Activated CD4-positive, alpha-beta T cell treated with anti-CD3 and anti-CD28 coated beads, Interleukin-10, Interleukin-2, amounts not matched to agents 100 ng/mL and 50 ng/mL, durations not matched to agents 16 hours and 8 hours (primary cell): ENCODE measurements at places on chromosomes 7 and 10.

DNA sequence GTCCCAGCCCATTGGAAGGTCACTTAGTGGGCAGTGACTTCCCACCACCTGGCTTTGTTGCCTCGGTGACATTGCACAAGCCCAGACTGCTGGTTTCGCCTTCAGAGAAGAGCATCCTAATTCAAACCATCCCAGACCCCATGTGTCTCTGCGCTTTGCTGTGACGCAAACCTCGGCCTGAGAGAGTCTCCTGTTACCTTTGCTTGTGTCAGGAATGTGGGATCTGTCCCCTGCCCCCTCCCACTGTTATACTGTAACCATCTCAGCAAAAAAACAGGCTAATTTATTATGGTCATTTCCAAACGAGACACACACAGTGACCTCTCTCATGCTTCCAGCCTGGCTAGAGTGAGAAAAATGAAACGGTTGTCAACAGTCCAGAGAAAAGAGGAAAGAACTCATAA is 25.0 kb upstream of the AQP1 start:
- DNase-seq = no peak

- DNase-seq = no peak
Measured at GRCh38 chr10:98460837-98461499, 14.2 kb upstream of the HPS1 start.

- no peak for DNase-seq
Measured at GRCh38 chr7:48971173-48971572, 46.8 kb downstream of the CDC14C start.

GRCh38 chr7:98420966-98421612 is 20.2 kb upstream of the BAIAP2L1 start:
- peak; percentile 61 for DNase-seq

- DNase-seq = peak; percentile 8
Measured at GRCh38 chr10:18222866-18223265, 82.6 kb downstream of the CACNB2 start.

DNA sequence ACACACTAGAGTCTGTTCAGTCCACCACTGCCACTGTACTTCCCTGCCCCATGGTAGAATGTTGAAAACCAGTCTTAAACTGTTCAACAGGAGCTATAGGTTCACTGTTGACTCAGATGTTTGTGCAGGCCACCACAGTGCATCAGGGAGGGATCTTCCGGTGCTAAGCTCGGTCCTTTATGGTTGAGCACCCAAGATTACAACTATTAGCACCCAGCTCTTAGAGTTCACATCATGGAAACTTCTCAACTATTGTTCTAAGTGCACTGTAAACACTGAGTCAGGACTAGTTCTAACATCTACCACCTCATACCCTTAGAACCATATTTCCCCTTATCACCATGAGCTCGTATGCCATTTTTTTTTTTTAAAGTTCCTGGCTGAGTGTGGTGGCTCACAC is 97.1 kb upstream of the MXI1 start:
- no peak for DNase-seq

- no peak for DNase-seq
Measured at GRCh38 chr7:135601182-135601581, 43.5 kb downstream of the NUP205 start.

GRCh38 chr7:115533785-115534184 is 496.8 kb downstream of the TFEC start:
- no peak for DNase-seq

GRCh38 chr7:2162959-2163358 is 69.8 kb downstream of the MAD1L1 start:
- DNase-seq = no peak

DNA sequence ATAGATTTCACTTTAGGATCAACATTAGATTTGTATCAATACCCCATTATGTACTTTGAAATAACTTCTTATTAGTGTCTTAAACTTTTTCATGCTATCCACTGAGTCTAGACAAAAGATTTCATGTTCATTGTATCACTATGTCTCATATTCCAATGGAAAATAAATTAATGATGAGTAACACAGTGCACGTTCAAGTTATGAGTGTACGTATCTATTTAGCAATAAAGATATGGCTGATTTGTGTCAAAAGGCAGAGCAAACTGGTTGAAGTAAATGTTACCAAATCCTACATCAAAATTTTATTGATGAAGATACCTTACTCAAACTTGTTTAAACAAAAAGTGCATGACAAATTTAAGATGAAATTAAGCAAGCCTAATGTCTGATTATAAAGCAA is 102.4 kb downstream of the SEMA3E start:
- no peak for DNase-seq

DNA sequence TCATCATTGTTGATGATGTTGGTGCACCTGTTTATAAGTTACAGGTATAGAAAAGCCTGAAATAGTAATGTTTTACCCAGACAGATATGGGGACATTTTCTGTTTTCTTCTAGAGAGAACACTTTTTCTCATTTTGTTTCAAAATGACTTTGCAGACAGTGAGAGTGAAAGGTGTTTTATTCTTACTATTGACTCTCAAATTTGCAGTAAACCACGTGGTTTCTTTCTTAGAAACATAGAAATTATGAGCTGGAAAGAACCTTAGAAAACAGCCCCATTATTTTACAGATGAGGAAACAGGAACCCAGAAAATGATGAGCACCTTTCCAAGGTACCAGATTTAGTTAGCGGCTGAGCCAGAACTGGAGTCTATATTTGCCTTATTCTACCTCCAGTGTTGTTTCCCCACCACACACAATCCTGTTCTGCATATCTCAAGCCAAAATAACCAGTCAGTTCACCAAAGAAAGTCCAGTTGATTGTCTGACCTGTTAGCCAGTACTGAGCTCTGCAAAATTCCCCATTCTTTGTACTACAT is 138.9 kb upstream of the AHR start:
- DNase-seq = peak; percentile 87

GRCh38 chr10:130135676-130136225 is 440 bp upstream of the GLRX3 start:
- DNase-seq = no peak

GRCh38 chr7:66503551-66504031 is 125.1 kb upstream of the KCTD7 start:
- no peak for DNase-seq

GRCh38 chr10:68135362-68135761 is 26.1 kb downstream of the MYPN start:
- DNase-seq = no peak

DNA sequence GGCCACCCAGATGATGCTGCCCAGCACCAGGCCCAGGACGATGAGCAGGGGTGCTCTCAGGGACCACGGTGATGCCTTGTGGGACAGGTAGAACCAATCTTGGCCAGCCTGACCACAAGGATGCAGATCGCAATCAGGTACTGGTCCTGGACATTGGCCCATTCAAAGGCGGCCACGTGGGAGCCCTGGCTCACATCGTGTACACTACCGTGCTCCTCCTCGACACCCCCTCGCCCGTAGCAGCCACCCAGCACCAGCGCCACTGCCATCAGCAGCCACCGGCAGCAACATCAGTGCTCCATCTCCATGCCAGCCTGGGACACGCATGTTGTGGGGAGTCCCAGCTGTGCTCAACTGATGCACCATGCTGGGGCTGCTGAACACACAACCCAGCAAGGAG is 39.0 kb downstream of the AGAP6 start:
- DNase-seq = no peak

DNA sequence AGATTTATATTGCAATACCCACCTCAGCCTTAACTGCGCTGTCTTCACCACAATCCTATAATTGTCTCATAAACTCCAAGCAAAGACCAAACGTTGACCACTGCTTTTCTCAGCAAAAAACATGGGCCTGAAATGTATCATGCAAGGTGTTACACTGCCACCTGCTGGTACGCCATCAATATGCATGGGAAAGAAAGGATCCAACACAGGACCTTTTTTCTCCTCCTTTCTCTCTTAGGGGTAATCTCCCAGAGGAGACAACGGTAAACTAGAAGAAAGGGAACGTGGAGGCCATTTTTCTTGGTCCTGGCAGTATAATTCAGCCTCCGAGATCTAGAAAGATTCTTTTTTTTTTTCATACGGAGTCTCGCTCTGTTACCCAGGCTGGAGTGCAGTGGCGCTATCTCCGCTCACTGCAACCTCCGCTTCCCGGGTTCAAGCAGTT is 79.1 kb upstream of the MPP7 start:
- DNase-seq = peak; percentile 89

DNA sequence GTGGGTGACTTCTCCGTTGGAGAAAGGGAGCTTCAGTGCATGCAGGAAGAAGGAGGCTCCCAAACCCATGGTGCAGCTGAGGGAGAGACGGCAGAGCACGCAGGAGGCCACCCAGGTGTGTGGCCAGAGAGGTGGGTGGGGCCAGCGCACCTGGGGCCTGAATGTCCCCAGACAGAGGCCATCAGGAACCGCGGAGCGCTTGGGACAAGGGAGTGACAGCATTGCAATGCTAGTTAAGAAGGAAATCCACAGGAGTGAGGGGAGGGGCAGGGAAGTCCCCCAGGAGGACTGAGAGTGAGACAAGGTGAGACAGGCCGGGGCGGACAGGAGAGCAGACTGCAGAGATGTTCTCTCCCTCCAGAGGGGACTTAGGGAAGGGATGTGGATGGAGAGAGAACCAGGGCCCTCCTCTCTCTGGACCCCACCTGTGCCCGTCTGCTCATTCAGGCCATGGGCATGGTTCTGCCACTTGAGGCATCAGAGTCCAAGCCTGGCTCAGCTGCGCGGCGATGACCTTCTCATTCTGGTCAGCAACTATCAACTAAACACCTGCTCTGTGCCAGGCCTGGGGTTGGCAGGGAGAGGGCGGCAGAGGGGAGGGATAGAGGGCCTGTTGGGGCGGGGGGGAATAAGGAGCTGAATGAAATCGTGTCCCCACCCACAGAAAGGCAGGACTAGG is 69.4 kb upstream of the COL13A1 start:
- no peak for DNase-seq

GRCh38 chr7:82633592-82633991 is 190.0 kb upstream of the CACNA2D1 start:
- no peak for DNase-seq
